ENCODE measurements at places on chromosomes 13 and 19.

DNA sequence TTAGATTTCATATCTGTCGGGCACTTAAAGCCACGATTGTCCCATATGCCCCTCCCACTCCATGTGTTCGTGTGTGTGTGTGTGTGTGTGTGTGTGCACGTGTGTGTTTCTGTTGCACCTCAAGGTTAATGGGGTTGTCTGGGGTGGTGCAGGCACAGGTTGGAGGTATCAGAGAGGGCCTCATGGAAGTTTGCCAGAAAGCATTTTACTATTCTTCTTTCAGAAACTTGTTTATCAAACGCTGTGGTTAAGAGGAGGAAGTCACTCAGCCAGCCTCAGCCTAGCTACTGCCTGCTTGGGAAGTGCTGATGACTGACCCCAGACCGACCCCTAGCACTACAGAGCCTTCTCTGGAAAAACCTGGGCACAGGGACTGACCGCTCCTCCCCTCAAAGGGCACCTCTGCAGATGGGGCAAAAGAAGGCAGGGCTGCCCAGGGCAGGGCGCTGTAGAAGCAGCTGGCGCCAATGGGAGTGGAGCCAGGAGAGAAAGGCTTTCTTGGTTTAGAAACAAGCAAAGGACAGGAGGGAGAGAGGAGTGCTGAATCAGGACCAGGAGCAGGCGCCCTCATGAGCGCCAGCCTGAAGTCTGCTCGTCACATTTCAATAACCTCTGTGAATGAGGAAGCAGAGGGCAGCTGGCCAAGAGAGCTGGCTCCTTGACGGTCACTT is 3.9 kb downstream of the SIAH3 start:
- no peak overlapping the region for H3K4me3 ChIP-seq
- peaks cover 8% of the 10 kb centered on the region for H3K27me3 ChIP-seq
- H3K36me3 ChIP-seq, result no peaks in the 10 kb centered on the region

DNA sequence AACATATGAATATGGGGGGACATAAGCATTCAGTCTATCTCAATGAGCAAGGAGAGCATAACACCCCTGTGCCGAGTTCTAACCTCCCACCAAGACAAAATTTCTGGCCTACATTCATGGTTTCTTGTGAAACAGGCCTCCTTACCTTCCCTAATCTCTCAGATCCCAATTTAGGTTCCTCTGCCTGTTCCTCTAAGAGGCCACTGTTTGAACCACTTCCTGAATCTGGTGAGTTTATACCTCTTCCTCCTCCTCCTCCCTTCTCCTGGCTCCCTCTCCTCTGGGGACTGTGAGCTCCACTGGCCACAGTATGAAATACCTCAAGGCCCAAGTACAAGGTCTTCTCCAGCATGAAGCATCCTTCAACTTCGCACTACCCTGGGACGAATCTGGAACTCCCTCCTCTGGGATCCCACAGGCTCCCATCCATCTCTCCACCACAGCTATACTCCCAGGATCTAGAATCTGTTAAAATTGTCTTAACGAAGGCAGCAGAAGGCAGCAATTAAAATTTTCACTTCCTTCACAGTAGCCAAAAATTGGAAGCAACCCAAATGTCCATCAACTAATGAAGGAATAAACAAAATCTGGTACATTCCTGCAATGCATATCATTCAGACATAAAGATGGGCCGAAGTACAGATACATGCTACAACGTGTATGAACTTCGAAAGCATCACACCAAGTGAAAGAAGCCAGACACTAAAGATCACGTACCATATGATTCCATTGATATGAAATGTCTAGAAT is 7.8 kb upstream of the SIGLECL1 start:
- no peak for DNase-seq
- H3K27me3 ChIP-seq, result peaks cover 8% of the 10 kb centered on the region
- no peaks in the 10 kb centered on the region for H3K4me1 ChIP-seq
- H3K4me3 ChIP-seq, result no peak overlapping the region

DNA sequence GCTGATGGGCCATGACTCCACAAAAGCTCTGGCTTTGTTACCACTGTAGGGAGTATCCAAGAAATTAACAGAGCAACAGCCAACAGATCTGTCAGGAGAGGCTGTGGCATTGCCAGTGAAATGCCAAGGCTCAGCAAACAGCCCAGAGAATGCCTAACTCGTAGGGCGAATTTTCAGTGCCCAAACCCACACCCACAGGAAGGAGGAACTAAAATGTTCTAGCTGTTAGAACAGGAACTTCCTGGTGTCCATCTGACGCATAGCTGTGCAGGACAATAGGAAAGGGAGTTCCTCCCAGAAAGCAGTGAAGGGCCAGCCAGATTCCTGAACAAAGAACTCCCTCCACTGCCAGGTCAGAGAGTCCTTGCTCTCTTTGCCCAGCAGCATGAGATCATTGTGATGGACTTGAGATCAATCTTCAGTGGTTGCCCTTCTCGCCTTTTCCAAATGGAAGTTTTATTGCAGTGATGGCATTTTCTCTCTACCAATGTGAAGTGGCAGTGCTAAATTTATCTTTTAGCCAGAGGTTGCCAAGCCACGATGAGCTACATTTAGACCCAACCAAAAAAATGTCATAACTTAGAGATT is 224.2 kb upstream of the STARD13 start:
- H3K27me3 ChIP-seq, result no peaks in the 10 kb centered on the region
- no peak overlapping the region for H3K27ac ChIP-seq
- H3K4me3 ChIP-seq, result no peak overlapping the region
- DNase-seq, result no peak
- H3K4me1 ChIP-seq, result no peaks in the 10 kb centered on the region
- no peaks in the 10 kb centered on the region for H3K36me3 ChIP-seq

- H3K27ac ChIP-seq, result no peak overlapping the region
- no peaks in the 10 kb centered on the region for H3K27me3 ChIP-seq
- no peaks in the 10 kb centered on the region for H3K36me3 ChIP-seq
Observed at GRCh38 chr13:73732350-73732749, 401.9 kb downstream of the KLF12 start.

- DNase-seq, result no peak
- no peak overlapping the region for H3K4me3 ChIP-seq
- no peaks in the 10 kb centered on the region for H3K36me3 ChIP-seq
- H3K27ac ChIP-seq, result no peak overlapping the region
- no peaks in the 10 kb centered on the region for H3K27me3 ChIP-seq
- H3K4me1 ChIP-seq, result no peaks in the 10 kb centered on the region
Observed at GRCh38 chr13:22423261-22423660, 752.4 kb downstream of the FGF9 start.

DNA sequence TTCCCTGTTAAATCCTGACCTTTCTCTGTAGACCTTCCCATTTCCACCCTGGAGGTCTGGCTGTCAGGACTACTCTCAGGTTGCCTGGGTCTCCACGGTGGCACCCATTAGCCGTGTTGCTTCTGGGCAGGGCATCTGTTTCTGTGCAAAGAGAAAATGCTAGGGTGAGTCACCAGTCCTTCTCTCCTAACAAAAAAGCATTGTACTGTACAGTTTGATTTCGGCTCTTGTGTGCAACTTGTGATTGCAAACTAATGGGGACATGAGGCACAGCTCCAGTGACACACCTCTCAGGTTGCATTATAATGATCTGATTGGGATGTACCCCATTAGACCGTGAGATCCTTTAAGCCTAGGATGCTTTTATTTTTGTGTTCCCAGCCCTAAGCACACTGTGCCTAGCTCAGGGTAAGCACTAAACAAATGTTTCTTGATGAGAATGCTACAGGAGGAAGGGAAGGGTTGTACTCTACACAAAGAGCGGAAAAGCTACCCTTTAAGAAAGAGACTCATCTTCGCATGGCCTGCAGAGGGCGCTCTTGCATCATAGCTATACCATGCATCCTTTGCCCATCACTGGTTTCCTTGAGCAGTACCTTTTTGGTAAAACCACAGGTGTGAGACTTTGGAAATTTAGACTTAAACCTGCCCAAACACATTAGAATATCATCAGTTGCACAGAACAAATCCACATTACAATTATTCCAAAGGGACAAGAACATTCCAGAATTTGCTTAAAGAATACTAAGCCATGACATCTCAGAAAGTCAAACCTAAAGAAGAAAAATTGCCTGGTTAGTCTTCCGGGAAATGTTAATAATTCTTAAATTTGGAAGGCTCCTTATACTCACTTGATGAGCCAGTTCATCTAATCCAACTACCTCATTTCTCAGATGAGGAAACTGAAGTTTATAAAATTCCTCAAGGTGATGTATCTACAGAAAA is 20.3 kb upstream of the TRIM13 start:
- H3K36me3 ChIP-seq, result no peaks in the 10 kb centered on the region
- H3K27ac ChIP-seq, result no peak overlapping the region
- DNase-seq, result no peak
- no peaks in the 10 kb centered on the region for H3K27me3 ChIP-seq

- peak within 1 kb of the TSS; percentile 72 for H3K27ac ChIP-seq
- peaks cover 9% of the 10 kb centered on the region for H3K36me3 ChIP-seq
- no peak for DNase-seq
Observed at GRCh38 chr13:48412881-48413351, at the start of gene LPAR6. LPAR6 (minus strand) TSS chr13:48413113; CDS start chr13:48412423, 690 bp downstream.

DNA sequence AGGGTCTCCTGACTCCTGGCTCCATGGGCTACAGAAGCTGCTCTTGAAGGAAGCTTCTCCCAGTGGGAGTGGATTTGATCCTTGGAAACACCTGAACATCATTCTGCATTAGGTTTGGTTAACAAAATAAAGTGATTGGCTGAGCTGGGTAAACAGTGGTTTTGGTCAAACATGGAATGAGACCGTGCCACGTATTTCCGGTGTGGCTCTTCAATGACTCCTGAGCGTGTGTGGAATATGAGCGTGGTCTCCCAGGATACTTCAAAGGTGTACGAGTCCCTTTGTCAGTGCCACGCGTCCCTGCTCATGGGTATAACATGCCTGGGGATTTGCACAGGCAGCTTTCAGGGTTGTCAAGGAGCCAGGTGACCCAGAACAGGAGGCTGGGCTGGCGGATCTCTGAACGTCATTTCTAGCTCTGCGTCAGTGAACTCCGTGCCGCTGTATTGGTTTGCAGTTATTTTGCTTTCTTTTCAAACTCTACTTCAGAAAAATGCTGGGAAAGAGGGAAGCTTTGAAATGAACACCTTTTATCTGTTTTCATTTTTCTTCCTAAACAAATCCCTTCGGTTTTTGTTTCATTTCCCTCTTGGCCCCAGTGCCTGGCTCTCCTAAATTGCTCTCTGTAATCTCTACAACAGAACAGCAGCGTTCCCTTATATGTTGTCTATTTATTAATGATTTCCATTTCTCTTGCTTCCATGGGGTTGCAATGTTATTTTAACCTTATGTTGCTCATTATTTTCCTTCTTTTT is 26.3 kb upstream of the GJB6 start:
- H3K27ac ChIP-seq, result no peak overlapping the region
- DNase-seq, result no peak
- no peaks in the 10 kb centered on the region for H3K4me1 ChIP-seq
- no peaks in the 10 kb centered on the region for H3K27me3 ChIP-seq

GRCh38 chr19:17950310-17951156 is 16.4 kb upstream of the KCNN1 start:
- DNase-seq, result no peak
- H3K27me3 ChIP-seq, result peaks cover 55% of the 10 kb centered on the region
- H3K27ac ChIP-seq, result no peak overlapping the region
- H3K4me3 ChIP-seq, result no peak overlapping the region

GRCh38 chr13:72072261-72072660 is 205.3 kb upstream of the DACH1 start:
- H3K36me3 ChIP-seq, result no peaks in the 10 kb centered on the region
- no peak overlapping the region for H3K27ac ChIP-seq
- no peaks in the 10 kb centered on the region for H3K27me3 ChIP-seq
- H3K4me1 ChIP-seq, result no peaks in the 10 kb centered on the region
- no peak overlapping the region for H3K4me3 ChIP-seq
- DNase-seq, result no peak

DNA sequence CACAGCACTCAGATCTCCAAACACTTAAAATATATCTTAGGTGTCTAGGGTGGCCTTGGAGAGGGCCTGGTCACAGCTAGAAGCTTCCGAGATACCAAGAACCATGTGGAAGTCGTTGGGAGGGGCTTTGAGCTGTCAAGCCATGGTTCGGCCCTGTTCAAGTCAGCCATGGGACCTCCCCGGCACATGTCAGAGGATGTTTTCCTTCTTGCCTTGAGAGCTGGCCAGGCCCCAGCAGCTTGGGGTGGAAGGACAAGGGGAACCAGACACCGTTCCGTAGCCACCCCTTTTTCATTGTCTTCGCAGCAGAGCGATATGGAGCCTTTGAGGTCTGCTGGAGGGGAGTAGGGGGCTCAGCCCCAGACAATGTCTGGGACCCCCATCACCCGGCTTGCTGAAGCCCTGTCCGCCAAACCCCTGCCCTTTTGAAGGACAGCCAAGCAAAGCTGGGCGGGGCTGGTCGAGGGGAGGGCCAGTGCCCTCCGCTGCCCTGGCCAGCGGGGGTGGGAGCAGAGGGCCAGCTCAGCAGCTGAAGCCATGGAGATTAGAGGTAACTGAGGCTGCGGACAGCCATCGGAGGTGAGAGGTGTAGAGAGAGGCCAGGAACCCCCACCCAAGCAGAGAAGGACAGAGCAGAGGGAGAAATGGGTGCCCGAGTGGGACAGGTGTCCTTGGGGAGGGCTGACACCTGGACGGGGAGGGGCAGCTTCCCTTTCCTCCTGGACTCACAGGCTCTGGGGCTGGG is 435 bp downstream of the KLK11 start:
- H3K4me3 ChIP-seq, result no peak overlapping the region
- no peaks in the 10 kb centered on the region for H3K36me3 ChIP-seq
- no peaks in the 10 kb centered on the region for H3K4me1 ChIP-seq
- DNase-seq, result no peak
- H3K27me3 ChIP-seq, result peaks cover 3% of the 10 kb centered on the region

- peaks cover 6% of the 10 kb centered on the region for H3K4me1 ChIP-seq
- no peak for DNase-seq
- no peak overlapping the region for H3K27ac ChIP-seq
Observed at GRCh38 chr13:51252954-51253532, 30.8 kb downstream of the FAM124A start.

DNA sequence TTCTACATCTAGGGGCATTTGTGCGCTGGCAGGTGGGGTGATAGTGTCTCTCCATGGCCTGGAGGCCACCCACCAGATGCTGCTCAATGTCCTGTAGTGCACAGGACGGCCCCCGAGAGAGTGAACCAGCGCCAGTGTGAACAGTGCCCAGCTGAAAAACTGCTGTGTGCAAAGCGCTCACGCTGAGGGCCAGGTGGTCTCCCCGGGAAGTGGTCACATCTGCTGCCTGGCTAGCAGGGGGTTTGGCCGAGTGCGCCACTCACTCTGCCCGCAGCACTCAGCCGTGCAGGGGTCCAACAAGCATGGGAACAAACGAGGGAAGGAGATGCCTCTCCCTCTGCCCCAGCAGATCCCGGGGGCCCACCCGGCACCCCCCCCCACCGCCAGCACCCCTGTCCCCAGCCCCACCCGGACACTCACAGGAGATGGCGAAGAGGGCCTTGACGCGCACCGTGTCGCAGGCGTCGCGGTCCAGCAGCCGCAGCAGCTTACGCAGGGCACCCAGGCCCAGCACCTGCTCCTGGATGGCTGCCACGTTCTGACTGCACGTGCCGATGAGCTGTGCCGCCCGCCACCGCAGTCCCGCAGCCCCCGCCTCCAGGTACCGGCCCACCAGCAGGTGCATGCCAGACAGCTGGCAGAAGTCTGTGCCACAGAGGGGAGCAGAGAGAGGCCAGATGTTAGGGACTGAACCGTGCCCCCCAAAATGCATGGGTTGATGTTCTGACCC is 5.8 kb downstream of the HSPBP1 start:
- no peak overlapping the region for H3K27ac ChIP-seq
- H3K36me3 ChIP-seq, result peaks cover 11% of the 10 kb centered on the region
- H3K27me3 ChIP-seq, result no peaks in the 10 kb centered on the region
- H3K4me1 ChIP-seq, result no peaks in the 10 kb centered on the region
- H3K4me3 ChIP-seq, result no peak overlapping the region

- no peak for DNase-seq
- H3K4me1 ChIP-seq, result no peaks in the 10 kb centered on the region
- H3K36me3 ChIP-seq, result no peaks in the 10 kb centered on the region
- H3K4me3 ChIP-seq, result no peak overlapping the region
- no peak overlapping the region for H3K27ac ChIP-seq
Observed at GRCh38 chr13:77714119-77714755, 16.8 kb downstream of the SLAIN1 start.

Data from RWPE2 (cell line).